ENCODE measurements at places on chromosomes 4 and X. TPM values are rescaled to one million over a fixed set of nuclear protein-coding genes. Genes with fewer than 3 reads are reported as not detected.

Gene SLITRK4
- 12.9 TPM for total RNA-seq

DNA sequence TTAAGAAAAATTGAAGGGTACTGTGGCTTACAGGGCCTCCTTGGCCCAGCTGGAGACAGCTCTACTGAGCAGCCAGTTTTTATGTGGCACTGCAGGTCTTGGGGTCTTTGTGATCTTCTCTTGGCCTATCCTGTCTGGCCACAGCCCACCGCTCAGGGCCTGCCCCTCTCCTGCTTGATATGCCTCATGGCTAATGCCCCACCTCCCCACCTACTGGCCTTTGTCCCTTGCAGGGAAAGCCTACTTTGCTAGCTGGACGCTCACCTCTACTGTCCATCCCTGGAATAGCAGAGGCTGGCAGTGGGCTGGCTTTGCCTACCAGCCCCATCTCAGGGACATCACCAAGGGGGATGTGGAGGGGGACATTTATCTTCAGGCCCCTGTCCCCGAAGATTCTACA lies 134.1 kb downstream of the PJA1 start:
- DNase-seq, result no peak

DNA sequence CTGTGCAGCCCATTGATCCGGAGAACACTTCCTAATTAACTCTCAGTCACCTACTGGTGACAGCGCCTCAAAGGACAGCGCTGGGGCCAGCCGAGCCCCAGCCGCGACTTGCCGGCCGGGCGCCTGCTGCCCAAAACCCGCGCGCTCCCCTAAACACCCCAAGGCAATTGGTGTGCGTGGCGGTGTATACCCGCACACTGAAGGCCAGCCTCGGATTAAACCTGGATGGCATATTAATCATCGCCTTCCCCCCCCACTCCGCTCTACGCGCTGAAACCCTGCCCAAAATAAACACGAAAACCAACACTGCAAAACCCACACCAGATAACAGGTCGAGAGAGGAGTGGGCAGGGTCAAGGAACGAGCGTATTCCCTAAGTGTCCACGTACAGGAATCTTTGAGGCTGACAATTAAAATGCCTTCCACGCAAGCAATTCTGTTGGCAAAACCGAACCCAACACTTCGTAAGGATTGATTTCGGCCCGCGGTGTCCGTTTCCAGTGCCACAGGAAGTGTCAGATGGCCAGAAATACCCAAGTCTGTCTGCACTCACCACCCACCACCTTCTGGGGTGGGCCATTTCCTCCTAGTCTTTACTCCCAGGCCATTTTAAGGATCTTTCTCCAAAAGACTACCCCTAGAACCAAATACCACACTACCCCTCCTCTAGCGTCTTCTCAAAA lies 2.7 kb downstream of the BCOR start:
- DNase-seq, result no peak

DNA sequence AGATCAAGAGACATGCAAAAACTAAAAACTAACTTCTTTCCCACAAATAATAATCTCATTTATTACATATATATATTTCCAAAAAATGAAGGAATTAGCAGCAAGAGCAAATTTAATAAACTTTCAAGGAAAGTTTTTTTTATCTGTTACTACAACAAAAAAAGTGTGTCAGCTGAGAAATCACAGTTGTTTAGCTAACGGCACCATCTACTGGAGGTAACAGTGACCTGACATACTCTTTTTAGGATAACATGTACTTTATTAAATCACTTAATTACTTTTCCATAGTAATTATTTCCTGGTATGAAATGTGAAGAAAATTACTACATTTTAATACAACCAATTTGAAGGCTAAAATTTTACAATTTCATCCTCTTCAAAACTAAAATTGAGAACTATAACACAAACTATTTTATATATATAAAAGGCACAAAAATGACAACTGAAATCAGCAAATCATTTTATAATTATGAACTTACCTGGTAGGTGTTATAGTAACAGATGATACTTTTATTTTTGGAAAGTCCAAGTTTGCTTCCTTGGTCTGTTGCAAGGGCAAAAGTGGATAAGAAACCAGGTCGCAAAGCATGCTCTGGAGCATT lies 9.1 kb downstream of the LAMTOR3 start:
- DNase-seq, result no peak

Gene PAGE2B
- not detected for total RNA-seq

Gene CSAG3
- not detected for total RNA-seq

GRCh38 chrX:9327747-9328145 lies 137.1 kb upstream of the TBL1X start:
- no peak for DNase-seq

Gene CXCL11
- not detected for total RNA-seq

- DNase-seq, result no peak
Observed at GRCh38 chr4:6153874-6154273, 46.5 kb downstream of the JAKMIP1 start.

- DNase-seq, result no peak
Observed at GRCh38 chr4:681736-682451, 7.1 kb downstream of the SLC49A3 start.

- no peak for DNase-seq
Observed at GRCh38 chrX:6777238-6778002, 242.5 kb upstream of the VCX3A start.

Gene KLHL15
- total RNA-seq, result 6.2 TPM

GRCh38 chrX:38278682-38279081 lies 48.6 kb downstream of the RPGR start:
- no peak for DNase-seq

Measured in psoas muscle (tissue), 8 donors.